ENCODE measurements at places on chromosomes 16 and 17.
A peak's percentile ranks its signal among the peaks of the same experiment; 100 is the strongest.

GRCh38 chr17:22158364-22158763, 466.0 kb downstream of the KCNJ18 start:
- DNase-seq = no peak

- DNase-seq = no peak
These were observed 18.2 kb downstream of the MPP3 start for GRCh38 chr17:43814714-43815113.

DNA sequence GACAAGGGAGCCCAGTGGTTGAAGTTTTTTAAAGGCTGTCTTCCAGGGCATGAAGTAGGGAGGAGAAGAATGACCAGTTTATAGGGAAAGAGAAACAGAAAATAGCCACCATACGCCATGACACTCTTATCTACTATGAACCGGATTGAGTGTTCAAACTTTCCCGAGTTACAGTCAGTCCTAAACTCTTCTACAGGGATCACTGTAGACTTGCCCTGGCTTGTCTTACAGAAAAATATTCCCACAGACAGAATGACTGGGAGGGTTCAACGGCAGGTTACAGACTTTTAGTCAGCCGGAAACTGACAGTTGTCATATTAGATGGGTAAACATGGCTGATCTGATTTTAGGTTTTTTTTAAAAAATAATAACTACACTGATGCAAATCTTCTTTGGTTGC, 662.5 kb upstream of the SOX9 start:
- DNase-seq = no peak

DNA sequence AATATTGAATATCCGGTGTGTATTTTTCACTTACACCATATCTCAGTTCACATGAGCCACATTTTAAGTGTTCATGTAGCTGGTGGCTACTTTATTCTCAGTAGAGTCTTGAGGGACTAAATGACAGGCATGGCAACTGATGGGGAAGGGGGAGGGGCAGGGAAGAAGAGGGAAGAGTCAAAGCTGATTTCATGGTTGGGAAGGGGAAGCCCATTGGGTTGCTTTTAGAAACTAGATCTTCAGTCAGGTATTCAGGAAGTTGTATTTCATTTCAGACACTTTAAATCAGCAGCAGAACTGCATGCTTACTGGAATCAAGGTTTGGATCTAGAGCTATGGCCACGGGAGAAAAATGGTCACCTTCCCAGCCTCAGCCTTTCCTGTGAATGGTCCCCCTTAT, 2.9 kb upstream of the WIPI1 start:
- DNase-seq = no peak

GRCh38 chr16:8819411-8820034, 21.9 kb downstream of the PMM2 start:
- no peak for DNase-seq

DNA sequence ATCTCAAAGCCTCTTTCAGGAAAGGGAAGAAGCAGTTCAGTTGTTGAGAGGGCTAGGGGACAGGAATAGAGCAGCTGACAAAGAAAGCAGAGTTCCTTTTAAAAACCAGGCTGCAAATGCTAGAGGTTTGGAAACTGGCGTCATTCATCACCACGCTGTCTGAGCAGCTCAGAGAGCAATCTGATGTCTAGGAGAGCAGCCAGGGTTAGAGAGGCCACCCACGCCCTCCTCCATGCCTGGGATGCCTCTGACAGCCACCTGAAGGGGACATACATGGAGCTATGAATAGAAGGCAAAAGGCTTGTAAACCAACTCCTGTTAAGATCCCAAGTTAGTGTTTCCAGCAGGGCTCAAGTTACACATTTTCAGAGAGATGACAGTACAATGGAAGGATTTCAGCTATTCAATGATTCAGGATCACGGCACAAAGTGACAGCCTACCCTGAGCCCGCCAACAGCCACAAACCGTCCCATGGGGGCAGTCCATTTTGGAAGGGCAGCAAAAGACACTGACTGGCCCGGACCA, 12.4 kb downstream of the RAB5C start:
- no peak for DNase-seq

- no peak for DNase-seq
These were observed 82.3 kb upstream of the BCAR1 start for GRCh38 chr16:75333721-75334163.

DNA sequence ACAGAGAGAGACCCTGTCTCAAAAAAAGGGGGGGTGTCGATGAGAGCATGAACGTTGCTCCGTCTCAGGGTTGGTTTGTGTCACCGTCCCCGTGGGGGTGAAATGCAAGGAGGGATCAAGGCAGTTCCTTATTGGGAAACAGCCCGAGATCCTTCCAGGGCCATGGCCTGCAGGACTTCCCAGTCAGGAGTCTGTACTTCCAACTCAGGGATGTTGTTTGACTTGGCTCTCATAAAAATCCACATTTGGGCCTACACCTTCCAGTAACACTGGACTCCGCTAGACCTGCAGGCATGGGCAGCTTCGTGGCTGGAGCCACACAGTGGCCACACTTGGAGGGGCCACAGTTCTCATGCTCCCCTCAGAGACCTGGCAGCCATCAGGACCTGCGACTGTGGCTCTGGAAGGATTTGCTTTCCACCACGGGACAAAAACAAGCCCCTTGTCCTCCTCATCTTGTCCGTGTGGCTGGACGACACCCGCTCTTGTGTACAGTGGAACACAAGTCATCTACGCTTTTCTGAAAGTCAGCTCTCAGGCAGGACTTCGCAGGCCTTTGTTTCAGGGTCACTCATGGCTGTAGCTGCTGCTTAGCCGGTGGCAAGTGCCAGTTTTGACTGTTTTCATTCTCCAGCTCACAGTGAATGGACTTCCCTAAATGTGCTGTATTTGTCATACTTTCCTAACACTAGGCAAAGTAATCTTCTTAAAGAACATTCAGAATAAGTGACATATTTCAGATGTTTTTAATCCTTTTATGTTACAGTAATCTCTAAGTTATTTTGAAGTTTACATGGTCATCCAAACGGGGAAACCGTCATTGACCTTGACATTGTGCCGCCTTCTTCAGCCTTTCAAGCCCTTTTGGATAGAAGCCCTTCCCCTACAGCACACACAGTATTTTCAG, 24.2 kb upstream of the IL17C start:
- no peak for DNase-seq

- DNase-seq = no peak
These were observed 112.2 kb downstream of the VPS53 start for GRCh38 chr17:602436-602835.

DNA sequence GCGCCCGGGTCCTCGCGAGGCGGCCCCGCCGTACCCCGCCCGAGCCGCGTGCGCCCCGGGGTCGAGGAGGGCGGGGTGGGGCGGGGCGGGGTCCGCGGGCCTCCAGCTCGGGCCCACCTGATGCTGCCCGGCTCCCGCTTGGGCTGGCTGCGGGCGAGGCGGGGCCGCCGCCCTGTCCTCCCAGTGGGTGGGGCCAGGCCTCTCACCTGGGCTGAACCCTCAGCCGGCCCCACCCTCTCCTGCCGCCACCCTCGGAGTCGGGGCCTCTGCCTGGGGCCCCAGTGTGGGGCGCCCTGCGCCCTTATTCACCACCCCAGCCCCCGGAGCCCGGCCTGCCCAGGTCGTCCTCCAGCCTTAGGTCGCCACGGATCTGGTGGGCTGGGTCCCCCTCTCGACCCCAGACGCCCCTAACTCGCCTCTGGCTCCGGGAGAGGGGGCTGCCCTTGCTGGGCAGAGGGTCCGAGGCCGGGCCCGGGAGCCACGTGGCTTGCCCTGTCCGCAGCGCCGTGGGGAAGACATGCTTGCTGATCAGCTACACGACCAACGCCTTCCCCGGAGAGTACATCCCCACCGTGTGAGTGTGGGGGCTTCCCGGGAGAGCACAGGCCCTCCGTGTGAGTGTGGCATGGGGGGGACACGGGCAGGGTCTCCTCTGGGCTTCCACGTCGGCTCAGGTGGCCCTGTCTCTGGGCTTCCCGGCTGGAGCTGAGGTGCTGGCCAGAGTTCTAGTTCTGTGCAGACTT, 578 bp downstream of the RAC3 start:
- no peak for DNase-seq

GRCh38 chr16:9847146-9847545, 335.1 kb downstream of the GRIN2A start:
- no peak for DNase-seq

DNA sequence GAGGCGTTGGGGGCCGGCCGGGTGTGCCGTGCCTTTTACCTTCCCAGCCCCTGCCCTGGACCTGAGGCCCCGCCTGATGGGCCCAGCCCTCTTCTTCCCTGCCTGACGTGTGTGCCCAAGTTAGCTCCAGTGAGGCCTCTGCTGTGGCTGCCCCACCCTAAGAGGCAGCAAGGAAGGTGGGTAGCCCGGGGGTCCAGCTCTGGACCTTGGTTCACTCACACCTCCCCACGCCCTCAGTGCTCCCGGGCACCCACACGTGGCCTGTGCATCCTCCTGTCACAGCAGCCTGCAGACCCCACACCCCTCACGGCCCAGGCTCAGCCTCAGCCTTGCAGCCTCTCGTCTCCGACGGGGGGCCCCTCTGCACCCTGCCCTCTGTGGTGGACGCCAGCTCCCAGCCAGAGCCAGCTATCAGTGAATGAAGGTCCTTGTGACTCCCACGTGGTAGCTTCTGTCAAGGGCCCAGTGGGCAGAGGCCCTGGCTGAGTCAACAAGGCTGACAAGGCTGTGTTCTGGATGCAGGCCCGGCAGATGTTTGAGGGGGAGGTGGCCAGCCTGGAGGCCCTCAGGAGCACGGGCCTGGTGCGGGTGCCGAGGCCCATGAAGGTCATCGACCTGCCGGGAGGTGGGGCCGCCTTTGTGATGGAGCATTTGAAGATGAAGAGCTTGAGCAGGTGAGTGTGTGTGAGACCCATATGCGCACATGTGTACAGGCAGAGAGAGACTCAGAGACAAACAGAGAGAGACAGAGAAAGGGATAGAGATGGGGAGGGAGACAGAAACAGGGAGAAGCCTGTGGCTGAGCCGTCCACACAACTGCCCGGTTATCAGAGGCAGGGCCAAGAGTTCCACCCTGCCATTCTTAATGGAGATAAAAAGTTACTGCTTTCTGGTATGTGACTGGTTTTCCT, 2.8 kb downstream of the FN3K start:
- no peak for DNase-seq

GRCh38 chr16:57501492-57501891, 15.2 kb upstream of the DOK4 start:
- DNase-seq = no peak

GRCh38 chr17:70938336-70938735, 769.0 kb downstream of the KCNJ2 start:
- DNase-seq = no peak

DNA sequence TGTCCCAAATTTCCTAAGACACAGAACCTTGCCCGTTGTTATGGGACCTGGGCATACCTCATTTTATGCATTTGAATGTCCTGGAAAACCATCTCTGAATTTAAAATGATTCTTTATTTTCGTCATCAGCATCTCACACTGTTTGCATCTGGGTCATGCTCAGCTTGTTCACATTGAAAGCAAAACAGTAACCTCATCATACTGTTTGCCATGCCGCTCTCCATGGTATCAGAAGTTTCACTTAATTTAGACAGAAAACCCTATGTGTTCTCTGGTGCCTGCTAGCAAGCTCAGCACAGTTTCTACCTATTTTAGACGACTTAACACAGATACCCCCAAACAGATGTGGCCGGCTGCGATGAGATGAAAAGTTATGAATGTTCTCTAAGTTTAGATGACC, 292.1 kb downstream of the SNX29 start:
- DNase-seq = no peak

- no peak for DNase-seq
These were observed 115.6 kb downstream of the GAS7 start for GRCh38 chr17:10082795-10083194.

- no peak for DNase-seq
These were observed 2.0 kb upstream of the COX10 start for GRCh38 chr17:14067347-14067746.

- DNase-seq = no peak
These were observed 1224.6 kb downstream of the CDH8 start for GRCh38 chr16:60811657-60812056.

- no peak for DNase-seq
These were observed 157.5 kb upstream of the MON1B start for GRCh38 chr16:77033516-77033915.

GRCh38 chr17:17702449-17703139, 21.3 kb downstream of the RAI1 start:
- no peak for DNase-seq

DNA sequence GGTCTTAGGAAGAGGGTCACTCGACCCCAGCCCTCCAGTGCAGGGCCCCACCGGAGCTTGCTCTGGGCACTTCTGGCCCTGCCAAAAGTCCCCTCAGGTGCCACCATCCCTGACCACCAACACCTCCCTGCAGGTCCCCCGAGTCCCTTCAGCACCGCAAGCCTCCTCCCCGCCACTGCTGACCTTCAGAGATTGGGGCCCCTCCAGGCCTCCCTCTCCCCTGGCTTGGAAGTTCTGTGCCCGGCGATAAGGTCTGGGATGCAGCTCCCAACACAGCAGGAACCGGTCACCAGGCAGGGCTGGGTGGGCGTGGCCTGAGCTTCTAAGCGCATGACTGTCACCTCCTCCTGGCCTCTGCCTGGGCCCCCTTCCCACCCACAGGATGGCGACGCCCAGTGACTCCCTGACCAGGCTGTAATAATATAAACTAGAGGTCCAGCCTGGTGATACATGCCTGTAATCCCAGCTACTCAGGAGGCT, 11.2 kb downstream of the PIEZO1 start:
- no peak for DNase-seq

- peak; percentile 91 for DNase-seq
These were observed 5.3 kb downstream of the RNF166 start for GRCh38 chr16:88700636-88701482.

GRCh38 chr16:67847064-67847861, at the start of gene CENPT:
Gene CENPT, minus strand, starts transcription at chr16:67847693. Its CDS starts 13,834 bp downstream, at chr16:67833859.
- DNase-seq = no peak

GRCh38 chr17:66547151-66547865, 244.9 kb downstream of the PRKCA start:
- peak; percentile 9 for DNase-seq

DNA sequence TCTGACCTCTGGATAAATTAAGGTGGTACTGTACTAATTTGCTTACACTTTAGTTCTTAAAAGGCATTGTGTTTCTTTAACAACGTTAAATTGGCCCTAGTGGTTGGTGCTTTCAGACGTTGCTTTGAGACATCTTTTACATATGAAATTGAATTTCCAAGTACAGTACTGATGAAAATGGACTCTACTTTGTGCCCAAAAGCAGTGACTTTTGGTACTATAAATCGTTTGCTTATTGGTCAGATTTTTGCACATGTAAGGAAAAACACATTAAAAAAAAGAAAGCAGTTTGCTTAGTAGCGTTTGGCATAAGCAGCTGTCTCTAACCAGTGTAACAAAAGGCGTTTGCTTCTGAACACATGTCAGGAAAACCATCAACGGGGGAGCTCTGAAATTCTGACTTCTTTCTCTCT, 139.6 kb downstream of the CDK5R1 start:
- no peak for DNase-seq

DNA sequence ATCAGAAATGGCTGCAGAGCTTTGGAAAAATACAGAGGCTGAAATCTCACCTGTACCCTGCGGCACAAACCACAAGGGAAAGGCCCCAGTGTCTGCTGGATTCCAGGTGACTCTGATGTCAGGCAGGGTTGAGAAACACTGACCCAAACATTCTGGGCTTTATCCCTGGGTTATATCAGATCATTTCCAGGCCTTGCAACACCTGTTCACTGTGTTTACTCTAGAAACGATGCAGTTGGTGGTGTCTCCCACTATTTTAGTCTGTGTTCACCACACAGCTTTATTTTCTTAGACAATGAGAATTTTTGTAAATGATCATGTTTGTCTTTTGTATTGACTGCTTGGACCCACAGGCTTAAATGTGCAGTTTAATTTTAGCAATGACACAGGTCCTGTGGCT, 151.5 kb upstream of the SDK2 start:
- no peak for DNase-seq

GRCh38 chr17:27622986-27623385, 8.0 kb upstream of the LGALS9 start:
- DNase-seq = no peak

GRCh38 chr17:74796866-74797265, 20.7 kb upstream of the NAT9 start:
- no peak for DNase-seq

All from stimulated activated CD4-positive, alpha-beta T cell treated with anti-CD3 and anti-CD28 coated beads, Interleukin-4, amount 100 ng/mL, for 48 hours (primary cell).